Activated naive CD4-positive, alpha-beta T cell treated with Interleukin-2 at 50 U/mL for 16 hours (primary cell): ENCODE measurements at places on chromosomes 12 and 14.

GRCh38 chr14:23307146-23307530 is 505 bp downstream of the BCL2L2 start:
- DNase-seq: no peak

DNA sequence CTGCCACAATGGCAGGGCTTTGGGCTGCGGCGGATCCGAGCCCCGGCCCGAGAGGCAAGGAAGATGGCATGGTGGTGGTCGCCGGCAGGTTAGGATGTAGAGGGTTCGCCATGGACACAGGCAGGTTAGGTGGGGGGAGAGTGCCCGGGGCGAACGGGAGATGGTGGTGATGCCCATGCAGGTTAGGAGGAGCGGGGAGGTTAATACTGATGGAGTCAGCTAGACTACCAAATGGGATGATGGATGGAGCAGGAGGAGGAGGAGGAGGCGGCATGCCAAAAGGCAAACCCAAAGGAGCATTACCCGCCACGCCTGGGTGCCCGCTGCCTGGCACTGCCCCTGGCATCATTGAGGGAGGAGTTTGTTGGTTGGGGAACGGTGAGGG is 6.2 kb downstream of the MYL6 start:
- no peak for DNase-seq

GRCh38 chr14:42159138-42159537 is 552.5 kb downstream of the LRFN5 start:
- DNase-seq: no peak

- DNase-seq: no peak
Observed at GRCh38 chr14:56874375-56874774, 64.1 kb upstream of the OTX2 start.

DNA sequence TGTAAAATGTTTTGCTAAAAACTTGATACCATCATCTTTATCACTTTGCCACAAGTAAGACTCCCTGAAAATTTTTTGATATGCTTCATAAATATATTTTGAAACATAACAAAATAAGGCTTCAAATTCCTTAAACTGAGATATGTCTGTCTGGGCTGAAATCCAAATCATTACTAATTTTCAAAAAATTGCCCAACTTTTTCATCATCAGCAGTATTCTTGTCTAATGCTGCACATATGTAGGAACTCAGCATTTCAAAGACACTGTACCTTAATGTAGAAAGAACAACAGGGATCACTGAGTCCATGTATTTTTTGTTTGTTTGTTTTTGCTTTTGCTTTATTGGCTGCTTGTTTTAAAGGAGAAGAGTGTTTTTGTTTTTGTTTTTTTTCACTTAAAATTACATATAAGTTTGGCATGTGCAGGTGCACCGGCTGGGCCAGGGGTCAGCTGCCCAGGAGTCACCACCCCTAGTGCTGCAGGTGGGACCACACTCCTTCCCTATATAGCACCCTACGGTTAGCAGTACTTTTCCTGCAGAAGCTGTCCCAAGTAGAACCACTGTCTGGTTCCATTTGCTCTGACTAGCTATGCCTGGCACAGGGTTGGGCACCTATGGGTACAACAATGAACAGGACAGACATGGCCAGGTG is 231.2 kb downstream of the PIK3C2G start:
- no peak for DNase-seq

- no peak for DNase-seq
Observed at GRCh38 chr12:63795032-63795687, 15.5 kb downstream of the RXYLT1 start.

DNA sequence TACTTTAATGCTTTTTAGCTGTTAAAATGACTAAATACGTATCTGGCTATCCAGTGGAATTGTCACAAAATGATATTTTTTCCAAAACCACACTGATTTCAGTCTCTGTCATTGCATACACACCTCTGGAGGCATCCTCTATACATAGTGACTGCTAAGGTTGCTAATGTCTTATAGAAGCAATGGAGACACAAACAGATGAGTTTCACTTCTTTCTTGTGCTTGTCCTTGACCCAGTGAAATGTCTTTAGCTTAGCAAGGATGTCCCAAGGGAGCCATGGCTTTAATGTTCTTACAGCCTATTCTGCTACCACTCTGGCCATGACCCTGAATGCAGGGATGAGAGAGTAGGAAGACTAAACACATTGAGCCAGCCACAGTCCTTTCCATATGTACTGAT is 90.3 kb downstream of the TPH2 start:
- no peak for DNase-seq

- DNase-seq: no peak
Observed at GRCh38 chr12:71465796-71466195, 26.2 kb downstream of the LGR5 start.

DNA sequence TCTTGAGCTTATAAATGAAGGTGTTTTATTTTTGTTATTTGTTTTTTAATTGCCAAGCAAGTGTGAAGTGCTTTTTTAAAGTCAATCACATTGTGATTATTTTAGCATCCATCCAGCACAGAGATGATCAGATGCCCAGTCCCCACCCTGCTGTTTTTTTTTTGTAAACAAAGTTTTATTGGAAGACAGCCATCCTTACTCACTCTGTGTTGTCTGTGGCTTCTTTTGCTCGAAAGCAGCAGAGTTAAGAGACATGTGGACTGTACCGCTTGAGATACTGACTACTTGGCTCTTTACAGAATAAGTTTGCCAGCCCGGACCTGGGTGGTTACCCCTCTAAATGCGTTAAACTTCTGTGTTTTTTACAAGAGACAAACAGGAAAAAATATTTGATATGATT is 30.9 kb upstream of the AMN start:
- no peak for DNase-seq
